ENCODE measurements at places on chromosomes 12 and 14.
A peak's percentile ranks its signal among the peaks of the same experiment; 100 is the strongest.

DNA sequence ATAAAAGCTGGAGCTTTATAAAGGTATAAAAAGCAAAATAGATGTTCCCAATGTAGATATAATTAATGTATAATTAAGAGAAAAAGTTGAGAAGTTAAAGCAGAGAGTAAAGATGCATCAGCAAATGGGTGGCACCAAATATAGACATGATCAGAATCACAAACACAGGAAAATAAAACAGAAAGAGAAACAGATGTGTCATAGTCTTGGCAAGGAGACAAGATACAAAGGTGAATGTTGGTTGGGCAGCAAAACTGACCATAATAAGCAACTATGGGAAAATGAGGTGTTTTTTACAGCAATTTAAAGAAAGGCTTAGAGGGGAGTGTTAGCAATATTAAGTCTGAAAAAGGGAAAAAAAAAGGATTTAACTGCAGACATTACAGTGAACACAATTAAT lies 135.4 kb upstream of the CLEC14A start:
- DNase-seq, result no peak

GRCh38 chr12:7295529-7295928 lies 8.3 kb upstream of the ACSM4 start:
- DNase-seq, result no peak

GRCh38 chr14:65370801-65371248 lies 41.7 kb upstream of the FUT8 start:
- DNase-seq, result no peak

GRCh38 chr12:64826234-64826633 lies 1.8 kb downstream of the TBC1D30 start:
- no peak for DNase-seq

DNA sequence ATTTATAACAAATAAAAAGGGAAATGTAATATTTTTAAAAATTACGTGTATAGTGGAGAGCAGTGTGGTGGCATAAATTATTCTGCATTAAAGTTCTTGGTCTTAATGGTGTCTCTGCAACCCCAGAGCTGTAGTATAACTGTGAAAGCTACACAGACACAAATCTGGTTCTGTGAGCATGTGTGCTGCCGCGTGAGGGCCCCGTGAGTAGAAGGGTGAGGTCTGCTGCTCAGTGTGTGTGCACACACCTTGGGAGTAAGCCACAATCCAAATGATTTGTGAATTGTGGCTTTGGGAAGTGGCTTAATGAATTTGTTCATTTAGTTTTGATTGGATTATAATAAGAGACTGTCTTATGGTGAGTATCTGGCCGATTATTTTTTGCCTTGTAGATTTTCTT lies 16.8 kb downstream of the PELI2 start:
- no peak for DNase-seq

- no peak for DNase-seq
Measured at GRCh38 chr14:36579001-36579555, 3.3 kb downstream of the NKX2-8 start.

- no peak for DNase-seq
Measured at GRCh38 chr12:49161092-49161795, 27.6 kb downstream of the TUBA1A start.

DNA sequence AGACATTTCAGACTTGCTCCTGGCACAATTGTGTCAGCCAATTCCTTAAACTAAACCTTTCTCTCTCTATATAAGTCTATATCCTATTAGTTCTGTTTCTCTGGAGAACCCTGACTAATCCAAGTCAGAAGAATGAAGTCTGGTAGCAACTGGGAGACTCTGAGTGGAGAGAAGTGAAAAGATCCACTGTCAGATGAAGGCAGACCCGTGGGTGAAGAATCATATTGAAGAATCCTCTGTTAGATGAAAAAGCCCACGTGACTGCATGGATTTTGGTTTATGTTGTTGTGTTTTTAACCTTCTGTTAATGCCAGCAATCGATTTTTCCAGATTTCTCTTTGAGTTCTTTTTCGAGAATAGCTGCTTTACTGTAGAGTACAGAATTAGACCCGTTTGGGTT lies 29.5 kb upstream of the APOLD1 start:
- no peak for DNase-seq

DNA sequence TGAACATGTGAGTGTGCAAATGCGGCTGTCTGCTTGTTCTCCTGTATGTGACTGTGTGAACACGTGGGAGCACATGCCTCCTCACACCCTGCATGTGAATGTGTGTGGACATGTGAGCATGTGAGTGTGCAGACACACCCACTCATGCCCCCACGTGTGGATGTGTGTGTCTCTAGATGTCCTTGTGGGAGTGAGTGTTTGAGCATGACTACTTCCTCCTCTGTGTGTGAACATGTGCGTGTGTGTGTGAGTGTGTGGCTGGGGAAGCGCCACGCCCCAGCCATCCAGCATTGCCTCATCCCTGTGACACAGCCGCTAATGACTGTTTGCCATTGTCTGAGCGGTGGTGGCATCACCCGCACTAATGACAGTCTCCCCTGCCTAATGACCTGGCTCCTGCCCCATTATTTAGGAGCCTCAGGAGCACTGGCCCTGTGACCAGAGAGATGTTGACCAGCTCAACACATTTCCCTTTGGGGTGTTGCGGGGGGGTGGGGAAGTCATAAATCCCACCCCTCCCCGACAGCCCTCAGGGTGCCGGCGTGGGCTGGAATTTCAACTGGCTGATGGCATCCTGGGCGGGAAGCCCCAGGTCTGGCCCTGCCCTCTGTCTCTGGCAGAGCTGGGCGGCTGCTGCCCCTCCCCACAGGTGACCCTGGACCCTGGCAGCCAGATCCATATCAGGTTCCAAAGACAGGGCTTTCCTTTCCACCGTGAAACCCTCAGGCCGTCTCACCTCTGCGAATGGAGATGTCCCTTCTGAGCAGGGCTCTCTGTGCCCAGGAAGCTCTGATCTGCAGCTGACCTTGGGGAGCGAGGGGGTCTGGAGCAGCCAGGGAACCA lies 11.5 kb upstream of the KRT80 start:
- peak; percentile 31 for DNase-seq

DNA sequence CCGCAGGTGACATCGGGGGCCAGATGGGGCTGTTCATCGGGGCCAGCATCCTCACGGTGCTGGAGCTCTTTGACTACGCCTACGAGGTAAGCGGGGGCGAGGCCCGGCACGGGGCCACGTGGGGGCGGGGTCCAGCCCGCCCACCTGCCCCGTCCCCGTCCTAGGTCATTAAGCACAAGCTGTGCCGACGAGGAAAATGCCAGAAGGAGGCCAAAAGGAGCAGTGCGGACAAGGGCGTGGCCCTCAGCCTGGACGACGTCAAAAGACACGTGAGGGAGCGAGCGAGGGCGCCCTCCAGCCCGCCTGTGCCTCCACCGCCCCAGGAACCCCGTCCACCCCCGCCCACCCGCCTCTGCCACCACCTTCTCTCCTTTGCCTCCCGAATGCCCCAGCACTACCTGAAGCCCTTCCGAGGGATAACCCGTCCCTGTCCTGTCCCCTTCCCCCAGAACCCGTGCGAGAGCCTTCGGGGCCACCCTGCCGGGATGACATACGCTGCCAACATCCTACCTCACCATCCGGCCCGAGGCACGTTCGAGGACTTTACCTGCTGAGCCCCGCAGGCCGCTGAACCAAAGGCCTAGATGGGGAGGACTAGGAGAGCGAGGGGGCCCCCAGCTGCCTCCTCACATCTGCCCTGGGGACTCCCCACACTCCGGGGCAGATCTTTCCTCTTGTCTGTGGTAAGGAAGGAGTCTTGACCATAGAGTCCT lies 3.9 kb upstream of the SMARCD1 start:
- DNase-seq, result no peak

- DNase-seq, result no peak
Measured at GRCh38 chr12:121000530-121000929, 15.8 kb downstream of the C12orf43 start.

GRCh38 chr14:96586056-96586455 lies 83.9 kb downstream of the PAPOLA start:
- DNase-seq, result no peak

- DNase-seq, result peak; percentile 29
Measured at GRCh38 chr12:75908961-75909605, 122.5 kb downstream of the PHLDA1 start.

GRCh38 chr12:50166799-50167048 lies 445 bp downstream of the CERS5 start:
- DNase-seq, result no peak

DNA sequence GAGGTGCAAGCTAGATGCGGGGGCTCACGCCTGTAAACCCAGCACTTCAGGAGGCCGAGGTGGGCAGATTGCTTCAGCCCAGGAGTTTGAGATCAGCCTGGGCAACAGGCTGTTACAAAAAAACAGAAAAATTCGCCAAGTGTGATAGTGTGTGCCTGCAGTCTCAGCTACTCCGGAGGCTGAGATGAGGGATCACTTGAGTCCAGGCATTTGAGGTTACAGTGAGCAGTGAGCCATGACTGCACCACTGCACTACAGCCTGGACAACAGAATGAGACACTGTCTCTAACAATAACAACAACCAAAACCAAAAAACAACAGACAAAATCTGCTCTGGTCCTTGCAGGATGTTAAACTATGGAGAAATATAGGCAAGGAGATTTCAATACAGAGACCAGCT lies 13.9 kb downstream of the BTBD7 start:
- no peak for DNase-seq

GRCh38 chr14:72275242-72275641 lies 343.0 kb downstream of the RGS6 start:
- no peak for DNase-seq

DNA sequence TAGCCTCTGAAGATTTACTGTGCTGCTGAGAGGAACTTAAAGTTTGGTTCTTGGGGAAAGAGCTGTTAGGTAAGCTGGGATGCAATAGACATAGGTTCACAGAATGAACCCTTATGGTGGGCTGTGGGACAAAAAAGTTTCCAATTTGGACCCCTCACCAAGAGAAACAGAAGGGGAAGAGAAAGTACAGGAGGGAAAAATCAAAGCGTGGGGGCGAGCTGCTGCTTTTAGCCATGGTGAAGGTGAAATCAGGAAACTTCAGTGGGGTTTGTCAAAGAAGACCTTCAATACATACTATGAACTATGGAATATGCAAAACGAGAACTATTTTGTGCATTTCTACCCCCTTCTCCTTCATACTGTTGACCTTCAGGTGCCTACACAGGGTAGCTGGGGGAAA lies 10.6 kb upstream of the NINJ2 start:
- DNase-seq, result no peak

GRCh38 chr14:104520620-104521410 lies 58.7 kb upstream of the C14orf180 start:
- no peak for DNase-seq

DNA sequence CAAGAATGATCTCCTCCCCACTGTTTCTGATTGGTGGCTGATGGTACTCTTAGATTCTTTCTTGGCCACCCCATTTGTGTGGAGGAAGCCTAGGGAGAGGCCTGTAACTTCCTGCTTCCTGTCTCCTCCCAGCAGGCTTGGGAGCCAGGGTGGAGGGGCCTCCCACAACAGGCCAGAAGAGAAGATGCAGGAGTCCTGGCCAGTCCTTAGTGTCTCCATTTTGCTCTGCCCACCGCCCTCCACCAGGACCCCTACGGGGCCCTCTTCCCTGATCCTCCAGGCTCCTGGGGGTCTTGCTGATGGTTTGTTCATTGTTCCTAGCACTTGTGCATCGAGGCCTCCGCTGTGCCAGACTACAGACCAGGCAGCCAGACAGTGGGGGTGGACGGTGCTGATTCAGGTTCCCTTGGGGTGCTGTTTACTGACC lies 6.8 kb downstream of the TSPAN9 start:
- DNase-seq, result no peak

- no peak for DNase-seq
Measured at GRCh38 chr12:24078318-24078765, 128.9 kb upstream of the SOX5 start.

DNA sequence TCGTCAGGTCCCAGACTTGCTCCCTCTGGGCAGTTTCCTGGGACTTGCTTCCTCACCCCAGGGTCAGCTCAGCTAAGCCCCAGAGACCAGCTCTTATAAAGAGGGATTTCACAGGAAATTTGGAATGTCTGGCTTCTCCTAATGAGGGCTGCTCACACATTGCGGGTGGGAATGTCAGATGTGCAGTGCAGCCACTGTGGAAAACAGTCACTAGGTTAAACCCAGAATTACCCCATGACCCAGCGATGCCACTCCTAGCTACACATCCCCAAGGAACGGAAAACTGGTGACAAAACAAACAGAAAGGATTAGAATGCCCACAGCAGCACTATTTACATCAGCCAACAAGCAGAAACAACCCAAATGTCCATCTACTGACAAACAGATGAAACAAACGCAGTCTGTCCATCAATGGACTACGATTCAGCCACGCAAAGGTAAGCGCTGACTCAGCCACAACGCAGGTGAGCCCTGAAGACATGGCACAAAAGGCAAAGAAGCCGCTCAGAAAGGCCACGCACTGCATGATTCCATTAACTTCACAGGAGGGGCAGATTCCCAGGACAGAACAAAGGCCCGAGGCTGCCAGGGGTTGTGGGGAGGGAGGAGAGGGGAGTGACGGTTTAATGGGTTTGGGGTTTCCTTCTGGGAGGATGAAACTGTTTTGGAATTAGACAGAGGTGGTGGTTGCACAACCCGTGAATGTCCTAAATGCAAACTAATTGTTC lies 63.0 kb downstream of the NCOR2 start:
- DNase-seq, result no peak

GRCh38 chr12:98053202-98053601 lies 462.2 kb upstream of the TMPO start:
- no peak for DNase-seq

DNA sequence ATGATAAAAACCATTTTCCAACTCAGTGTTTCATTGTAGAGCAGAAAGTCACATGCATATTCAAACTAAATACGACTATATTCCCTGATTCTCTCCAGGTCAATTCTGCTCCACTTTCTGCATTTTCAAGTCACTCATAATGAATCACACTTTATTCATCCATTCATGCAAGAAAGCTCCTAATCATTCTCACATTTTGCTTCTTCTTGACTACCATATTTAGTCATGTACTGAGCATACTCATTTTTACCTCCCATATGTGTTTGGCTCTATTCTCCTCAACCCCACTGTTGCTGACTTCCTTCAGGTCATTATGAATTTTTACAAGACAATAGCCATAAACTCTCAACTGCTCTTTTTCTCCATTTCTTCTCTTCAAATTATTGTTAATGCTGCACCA lies 43.4 kb upstream of the PIK3C2G start:
- DNase-seq, result no peak

DNA sequence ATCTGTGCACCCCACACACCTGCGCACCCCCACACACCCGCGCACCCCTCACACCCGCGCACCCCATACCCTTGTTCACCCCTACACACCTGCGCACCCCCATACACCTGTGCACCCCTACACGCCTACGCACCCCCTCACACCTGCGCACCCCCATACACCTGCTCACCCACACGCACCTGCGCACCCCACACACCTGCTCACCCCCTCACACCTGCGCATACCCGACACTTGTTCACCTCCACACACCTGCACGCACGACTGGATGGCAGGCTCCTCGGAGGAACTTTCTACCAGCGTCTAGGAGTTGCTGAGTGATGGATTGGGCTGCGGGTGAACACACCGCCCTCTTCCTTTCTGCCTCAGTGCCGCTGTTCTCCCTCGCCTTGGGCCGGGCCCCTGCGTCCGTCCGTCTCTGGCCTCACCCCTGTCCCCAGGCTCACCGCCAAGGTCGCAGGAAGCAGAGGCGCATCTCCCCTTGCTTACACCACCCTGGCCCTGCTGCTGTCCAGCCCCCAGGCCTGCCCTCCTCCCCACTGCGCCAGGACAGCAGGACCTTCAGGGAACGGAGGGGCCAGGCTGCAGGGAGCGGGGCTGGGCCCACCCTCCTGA lies 20.7 kb upstream of the TMEM106C start:
- no peak for DNase-seq
